ENCODE measurements at places on chromosomes 7 and 10. TPM values are rescaled to one million over a fixed set of nuclear protein-coding genes. Genes with fewer than 3 reads are reported as not detected.

TAF6 gene
- total RNA-seq = 67.9 TPM

NME8 gene
- not detected for total RNA-seq

GUSB gene
- total RNA-seq = 30.4 TPM

KLF14 gene
- total RNA-seq = not detected

UNCX gene
- total RNA-seq = not detected

MOGAT3 gene
- total RNA-seq = not detected

PLXDC2 gene
- total RNA-seq = not detected

AKR1C4 gene
- total RNA-seq = 0.32 TPM

PTPN20 gene
- 4.5 TPM for total RNA-seq

SPDYE6 gene
- total RNA-seq = not detected

NEBL gene
- 8.2 TPM for total RNA-seq

GNG11 gene
- total RNA-seq = 39.8 TPM

ANKRD30A gene
- 1.0 TPM for total RNA-seq

LEP gene
- total RNA-seq = not detected

STAG3 gene
- total RNA-seq = 0.40 TPM

LIPJ gene
- total RNA-seq = not detected

OIT3 gene
- total RNA-seq = 0.16 TPM

FAM107B gene
- 93.0 TPM for total RNA-seq

HMX3 gene
- not detected for total RNA-seq

FAM237B gene
- not detected for total RNA-seq

ANKRD1 gene
- 41.9 TPM for total RNA-seq
